Activated CD4-positive, alpha-beta T cell treated with anti-CD3 and anti-CD28 coated beads for 24 hours (primary cell): ENCODE measurements at places on chromosomes 2 and 18.

DNA sequence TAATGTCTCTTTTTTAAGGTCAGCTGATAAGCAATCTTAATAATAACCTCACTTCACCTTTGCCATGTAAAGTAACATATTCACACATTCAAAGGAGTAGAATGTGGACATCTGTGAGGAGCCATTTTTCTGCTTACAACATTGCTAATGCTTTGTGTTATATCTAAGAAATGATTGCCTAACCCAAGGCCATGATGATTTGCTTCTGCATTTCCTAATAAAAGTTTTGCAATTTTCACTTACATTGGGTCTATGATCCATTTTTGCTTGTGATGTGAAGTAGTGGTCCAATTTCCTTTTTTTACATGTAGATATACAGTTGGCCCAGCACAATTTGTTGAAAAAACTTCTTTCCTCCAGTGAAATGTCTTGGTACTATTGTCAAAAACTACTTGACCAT is 22.0 kb downstream of the RELCH start:
- no peak for DNase-seq

DNA sequence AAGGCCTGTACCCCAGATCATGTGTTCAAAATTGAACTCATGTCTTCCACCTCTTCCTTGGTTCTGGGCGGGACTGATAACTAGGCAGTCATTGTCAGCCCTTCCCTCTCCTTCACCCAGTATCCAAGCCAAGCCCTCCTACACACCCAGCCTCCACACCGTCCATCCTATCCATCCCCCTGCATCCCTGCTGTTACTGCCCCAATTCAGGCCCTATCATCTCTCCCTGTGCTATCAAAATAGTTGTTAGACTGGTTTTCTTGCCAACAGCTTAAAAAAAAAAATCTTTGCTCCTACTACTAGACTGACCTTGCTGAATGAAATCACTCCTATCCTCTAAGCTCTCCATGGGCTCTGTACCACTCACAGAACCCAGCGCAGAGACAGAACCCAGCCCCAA is 32.8 kb downstream of the TGFA start:
- no peak for DNase-seq

DNA sequence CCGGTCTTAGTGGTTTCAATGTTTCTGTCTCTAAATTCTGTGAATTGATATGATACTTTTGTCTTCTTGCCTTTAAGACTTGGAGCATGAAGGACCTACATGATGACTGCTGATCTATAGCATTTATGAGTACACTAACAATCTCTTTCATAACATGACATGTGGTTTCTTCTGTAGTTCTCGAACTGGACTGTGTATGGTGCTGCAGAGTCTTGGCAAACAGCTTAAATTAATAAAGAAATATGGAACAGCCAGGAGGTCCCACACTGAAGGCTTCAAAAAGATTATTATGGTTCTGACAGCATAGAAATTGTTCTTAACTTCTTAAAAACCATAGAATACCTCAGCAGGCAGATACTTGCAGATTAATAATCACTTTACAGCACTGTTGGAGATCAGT is 145.0 kb downstream of the DCC start:
- DNase-seq: no peak

GRCh38 chr2:84846041-84846663 is 34.7 kb downstream of the TRABD2A start:
- no peak for DNase-seq

DNA sequence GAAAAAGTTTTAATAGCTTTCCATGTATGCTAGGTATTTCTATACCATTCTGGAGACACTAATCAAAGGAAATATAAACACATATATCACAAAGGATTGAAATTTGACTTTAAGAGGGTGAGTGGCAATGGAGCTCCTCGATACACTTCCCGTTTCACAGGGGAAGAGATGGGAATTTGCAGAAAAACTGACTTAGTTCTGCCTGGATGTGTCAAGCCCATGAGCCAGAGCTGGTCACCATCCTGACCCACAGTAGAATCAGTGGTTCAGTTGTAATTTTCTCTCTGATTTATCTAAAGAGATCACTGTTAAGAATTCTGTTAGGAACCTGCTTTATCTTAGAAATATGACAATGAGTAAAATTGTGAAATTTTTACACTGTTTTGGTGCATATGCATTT is 34.2 kb downstream of the PLCL1 start:
- DNase-seq: no peak

DNA sequence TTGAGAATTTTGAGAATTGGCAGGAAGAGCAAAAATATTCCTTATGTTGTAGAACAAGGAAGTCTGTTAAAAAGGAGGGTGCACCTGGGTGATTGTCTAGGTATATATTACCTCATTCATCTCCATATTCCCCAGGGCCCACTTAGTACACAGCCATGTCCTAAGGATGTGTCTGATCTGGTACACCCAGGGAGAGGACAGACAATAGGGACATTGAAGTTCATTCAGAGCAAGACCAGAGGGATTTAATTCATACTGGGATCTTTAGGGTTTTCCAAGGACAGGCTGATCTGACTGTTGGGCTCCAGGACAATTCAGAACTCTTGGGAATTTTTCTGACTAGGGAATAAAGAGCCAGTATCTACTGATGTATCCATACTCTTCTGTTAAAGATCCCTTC is 112.1 kb downstream of the PHLPP1 start:
- DNase-seq: no peak

GRCh38 chr2:56021136-56021474 is 97.5 kb upstream of the EFEMP1 start:
- no peak for DNase-seq

- no peak for DNase-seq
Observed at GRCh38 chr2:132901661-132902060, 231.7 kb upstream of the LYPD1 start.
